EL (cell line): ENCODE measurements at places on chromosomes 3 and 15.

GRCh38 chr3:36698314-36698713, 66.0 kb downstream of the DCLK3 start:
- DNase-seq, result no peak

- DNase-seq, result no peak
Observed at GRCh38 chr3:73203101-73203500, 141.6 kb downstream of the EBLN2 start.

DNA sequence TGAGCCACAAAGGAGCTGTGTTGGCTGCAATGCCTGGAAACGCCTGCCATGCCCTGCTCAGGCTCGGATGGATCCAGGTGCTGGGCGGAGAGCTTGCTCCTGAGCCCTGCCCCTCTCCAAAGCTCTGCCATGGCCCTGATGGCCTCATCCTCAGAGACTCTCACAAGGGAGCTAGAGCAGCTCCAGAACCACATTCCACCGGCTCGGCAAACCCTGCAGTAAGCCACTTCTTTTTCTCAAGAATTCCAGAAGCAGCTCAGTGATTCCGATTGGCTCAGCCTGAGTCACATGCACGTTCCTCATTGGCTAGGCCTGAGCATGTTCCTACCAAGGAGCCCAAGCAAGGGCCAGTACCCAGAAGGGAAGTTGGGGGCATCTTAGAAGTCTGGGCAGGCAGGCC, 24.8 kb downstream of the TPRA1 start:
- DNase-seq, result no peak

GRCh38 chr3:141123677-141124410, 72.7 kb downstream of the SPSB4 start:
- no peak for DNase-seq

DNA sequence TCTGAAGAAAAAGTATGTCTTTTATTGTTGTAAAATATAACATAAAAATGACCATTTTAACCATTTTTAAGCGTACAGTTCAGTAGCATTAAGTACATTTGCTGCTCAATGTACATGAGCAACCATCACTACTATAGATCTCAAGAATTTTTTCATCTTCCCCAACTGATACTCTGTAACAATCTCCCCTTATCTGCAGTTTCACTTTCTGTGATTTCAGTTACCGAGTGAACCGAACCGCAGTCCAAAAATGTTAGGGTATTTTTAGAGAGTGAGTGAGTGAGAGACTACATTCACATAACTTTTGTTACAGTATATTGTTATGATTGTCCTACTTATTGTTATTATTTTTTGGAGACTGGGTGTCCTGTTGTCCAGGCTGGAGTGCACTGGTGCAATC, 9.0 kb upstream of the SLC25A26 start:
- DNase-seq, result no peak

DNA sequence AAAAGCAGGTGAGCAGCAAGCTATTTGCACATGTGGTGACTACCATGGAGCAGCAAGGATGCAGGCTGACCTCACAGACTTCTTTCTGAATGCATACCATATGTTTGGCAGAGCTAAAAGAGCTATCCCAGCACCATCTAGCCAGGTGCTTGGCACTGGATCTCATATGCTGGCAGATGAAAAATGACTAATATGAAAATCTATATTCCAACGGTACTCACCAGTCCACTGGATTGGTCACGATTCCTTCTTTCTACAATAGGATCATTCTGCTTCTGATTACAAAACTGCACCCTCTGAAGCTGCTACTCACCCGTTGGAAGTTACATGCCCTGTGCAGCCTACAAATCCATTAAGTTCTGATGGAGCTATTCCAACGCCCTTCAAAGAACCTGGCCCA, 714.3 kb upstream of the CFAP20DC start:
- DNase-seq, result no peak

- DNase-seq, result no peak
Observed at GRCh38 chr3:110628650-110629301, 442.8 kb upstream of the NECTIN3 start.

DNA sequence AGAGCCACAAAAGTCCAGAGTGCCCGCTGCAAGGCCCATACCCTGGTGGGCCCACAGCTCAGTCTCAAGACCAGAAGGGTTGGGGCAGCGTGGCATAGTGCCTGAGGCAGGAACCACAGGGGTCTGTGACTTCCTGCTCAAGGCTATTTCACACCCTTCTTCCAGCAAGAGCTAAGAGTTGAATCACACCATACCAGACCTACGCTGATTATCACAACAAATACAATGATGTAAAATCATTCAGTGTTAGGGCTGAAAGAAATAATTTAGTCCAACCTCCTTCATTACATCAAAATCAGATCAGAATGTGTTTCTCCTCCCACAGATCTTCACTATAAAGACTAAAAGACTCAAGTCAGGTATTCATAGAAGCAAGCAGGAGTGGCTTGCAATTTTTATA, 27.8 kb upstream of the ST8SIA2 start:
- no peak for DNase-seq

GRCh38 chr3:144687862-144688261, 716.2 kb downstream of the DIPK2A start:
- peak; percentile 1 for DNase-seq

GRCh38 chr3:56737006-56737405, 53.9 kb upstream of the TASOR start:
- DNase-seq, result no peak

GRCh38 chr3:8595252-8595651, 49.3 kb downstream of the SSUH2 start:
- DNase-seq, result no peak

DNA sequence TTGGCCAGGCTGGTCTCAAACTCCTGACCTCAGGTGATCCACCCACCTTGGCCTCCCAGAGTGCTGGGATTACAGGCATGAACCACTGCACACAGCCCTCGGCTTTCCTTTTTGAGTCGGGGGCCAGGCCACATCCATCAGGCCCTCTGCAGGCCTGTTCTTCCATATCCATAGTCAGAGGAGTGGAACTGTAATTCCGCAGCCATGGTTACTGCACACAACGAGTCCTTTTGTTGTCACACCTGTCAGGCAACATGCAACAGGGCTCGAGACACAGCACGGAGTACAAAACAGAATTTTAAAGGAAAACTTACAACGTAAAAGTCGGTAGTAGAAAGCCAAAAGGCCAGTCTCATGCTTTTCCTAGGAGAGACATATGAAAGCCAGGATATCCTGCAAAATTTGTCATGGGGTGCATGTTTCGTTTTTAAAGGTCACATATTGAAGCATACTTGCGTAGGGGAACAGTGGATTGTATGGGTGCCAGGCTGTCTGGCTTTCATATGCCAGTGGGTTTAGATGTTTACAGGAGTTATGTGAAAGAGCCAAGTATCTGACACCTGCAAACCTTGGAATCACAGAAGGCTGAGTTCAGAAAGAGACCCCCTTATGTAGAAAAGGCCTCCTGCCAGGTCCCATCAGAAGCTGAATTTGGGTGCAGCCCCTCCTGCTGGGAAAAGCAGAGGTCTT, 63.2 kb upstream of the LPP start:
- no peak for DNase-seq

DNA sequence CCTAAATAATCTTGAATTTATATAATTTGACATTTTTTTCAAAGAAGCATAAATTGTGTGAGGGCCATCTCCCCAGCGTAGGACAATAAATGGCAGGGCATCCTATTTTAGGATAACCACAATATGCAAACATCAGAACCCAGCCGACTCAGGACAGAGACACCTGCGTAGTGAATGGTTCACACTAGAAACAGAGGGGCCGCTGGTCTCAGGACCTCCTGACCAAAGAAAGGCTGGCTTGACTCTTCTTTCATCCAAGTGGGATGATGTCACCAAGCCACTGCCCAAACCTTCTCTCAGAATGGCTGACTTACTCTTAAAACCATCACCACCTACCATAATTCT, 162.1 kb downstream of the FOXP1 start:
- DNase-seq, result no peak

DNA sequence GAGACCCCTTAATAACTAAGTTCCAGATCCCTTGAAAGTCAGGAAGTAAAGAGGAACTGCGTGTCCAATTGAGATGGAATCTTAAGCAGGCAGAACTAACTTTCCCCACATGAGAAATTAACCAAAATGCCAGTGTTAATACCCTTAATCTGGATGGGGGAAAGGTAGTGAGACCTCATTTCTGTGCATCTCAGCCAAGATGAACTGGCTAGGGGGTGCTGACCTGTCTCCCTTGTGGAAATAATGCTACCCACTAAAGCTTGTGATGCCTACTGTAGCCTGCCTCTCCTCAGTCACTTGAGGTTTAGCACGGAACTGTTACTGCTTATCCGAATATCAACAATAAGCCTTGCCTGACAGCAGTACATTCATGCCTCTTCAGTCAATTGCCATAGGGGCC, 15.1 kb downstream of the BOC start:
- DNase-seq, result no peak

DNA sequence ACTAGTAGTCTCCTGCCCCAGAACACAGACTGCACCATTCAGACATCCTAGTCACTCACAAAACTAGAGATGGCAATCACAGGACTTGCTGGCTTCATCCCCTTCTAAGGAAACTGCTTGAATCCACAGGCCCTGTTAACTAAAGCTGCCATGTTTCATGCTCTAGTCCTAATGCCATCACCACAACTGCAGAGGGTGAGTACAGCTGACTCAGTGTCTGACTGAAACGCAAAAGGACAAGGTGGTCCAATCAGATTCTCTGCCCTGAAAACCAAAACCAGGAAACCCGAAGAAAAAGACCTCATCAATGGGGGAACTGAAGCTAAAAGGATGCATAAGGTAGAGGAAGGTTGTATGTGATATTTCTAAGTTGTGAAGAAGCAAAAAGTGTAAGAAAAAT, 25.2 kb upstream of the TFDP2 start:
- no peak for DNase-seq

GRCh38 chr3:11717301-11717700, 73.6 kb upstream of the VGLL4 start:
- DNase-seq, result peak; percentile 34

DNA sequence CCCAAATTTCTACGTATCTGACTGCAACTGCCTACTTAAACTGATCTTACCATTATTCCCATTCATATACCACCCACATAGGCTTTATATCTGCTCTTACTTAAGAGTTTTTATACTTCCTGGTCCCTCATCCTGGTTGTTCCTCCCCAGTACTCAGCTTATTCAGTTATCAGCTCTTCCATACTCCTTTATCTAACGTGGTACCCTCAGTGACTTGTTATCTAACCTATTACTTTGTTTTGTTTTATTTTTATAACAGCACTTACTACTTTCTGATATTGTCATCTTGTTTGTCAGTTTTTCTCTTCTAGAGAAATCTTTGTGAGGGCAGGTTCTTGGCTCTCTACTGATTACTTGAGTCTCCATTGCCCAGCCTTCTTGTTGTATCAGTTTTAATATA, 100.6 kb downstream of the ZNF609 start:
- DNase-seq, result no peak

GRCh38 chr15:30997270-30997669, 5.8 kb upstream of the MTMR10 start:
- no peak for DNase-seq

DNA sequence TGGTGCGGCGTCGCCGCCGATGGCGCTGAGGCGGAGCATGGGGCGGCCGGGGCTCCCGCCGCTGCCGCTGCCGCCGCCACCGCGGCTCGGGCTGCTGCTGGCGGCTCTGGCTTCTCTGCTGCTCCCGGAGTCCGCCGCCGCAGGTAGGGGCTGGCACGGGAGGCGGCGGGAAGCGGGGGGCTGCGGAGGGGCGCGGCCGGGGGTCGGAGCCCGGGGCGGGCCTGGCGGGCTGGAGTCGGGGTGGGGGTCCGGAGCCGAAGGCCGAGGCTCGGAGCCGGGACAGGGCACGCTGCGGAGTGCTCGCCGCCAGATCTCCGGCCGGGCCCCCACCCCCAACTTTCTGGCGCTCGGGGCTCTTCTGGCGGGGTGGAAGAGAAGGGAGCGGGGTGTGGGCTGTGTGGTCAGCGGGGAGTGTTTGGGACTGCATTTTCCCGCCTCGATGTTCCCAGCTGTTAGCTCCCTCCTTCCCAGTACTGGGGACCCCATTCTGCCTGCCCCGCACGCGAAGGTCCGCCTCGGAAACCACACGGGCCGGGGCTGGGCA, 299 bp downstream of the TYRO3 start:
- peak; percentile 9 for DNase-seq

GRCh38 chr3:149385617-149386298, 8.3 kb upstream of the TM4SF1 start:
- DNase-seq, result no peak

DNA sequence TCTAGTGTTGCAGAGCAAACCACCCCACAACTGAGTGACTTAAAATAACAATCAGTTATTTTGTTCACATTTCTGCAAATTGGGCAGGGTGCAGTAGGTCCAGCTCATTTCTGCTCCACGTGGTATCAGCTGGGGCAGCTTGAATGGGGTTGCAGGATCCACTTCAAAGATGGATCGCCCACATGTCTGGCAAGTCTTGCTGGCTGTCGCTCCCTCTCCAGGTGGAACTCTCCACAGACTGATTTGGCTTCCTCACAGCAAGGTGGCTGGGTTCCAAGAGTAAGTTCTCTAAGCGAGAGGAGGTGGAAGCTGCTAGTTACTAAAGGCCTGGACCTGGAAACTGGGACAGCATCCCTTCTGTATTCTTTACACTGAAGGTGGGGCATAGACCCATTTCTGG, 213.3 kb downstream of the SLC9A9 start:
- no peak for DNase-seq

GRCh38 chr15:37105029-37105428, 4.7 kb upstream of the MEIS2 start:
- DNase-seq, result no peak

DNA sequence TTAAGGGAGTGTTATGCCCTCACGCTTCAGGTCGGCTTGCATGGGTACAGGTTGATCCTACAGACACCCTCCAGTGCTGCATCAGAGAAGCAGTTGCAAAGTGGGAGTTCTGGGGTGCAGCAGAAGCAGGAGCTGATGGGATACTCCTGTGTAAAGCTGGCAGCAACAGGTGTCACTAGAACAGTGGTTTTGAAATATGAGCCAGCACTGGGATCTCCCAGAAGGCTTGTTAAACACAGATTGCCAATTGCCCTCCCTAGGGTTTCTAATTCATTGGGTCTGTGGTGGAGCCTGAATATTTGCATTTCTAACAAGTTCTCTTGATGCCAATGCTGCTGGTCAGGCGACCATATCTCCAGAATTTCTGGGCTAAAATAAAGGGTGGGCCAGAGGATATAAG, 350.4 kb downstream of the CLSTN2 start:
- no peak for DNase-seq

DNA sequence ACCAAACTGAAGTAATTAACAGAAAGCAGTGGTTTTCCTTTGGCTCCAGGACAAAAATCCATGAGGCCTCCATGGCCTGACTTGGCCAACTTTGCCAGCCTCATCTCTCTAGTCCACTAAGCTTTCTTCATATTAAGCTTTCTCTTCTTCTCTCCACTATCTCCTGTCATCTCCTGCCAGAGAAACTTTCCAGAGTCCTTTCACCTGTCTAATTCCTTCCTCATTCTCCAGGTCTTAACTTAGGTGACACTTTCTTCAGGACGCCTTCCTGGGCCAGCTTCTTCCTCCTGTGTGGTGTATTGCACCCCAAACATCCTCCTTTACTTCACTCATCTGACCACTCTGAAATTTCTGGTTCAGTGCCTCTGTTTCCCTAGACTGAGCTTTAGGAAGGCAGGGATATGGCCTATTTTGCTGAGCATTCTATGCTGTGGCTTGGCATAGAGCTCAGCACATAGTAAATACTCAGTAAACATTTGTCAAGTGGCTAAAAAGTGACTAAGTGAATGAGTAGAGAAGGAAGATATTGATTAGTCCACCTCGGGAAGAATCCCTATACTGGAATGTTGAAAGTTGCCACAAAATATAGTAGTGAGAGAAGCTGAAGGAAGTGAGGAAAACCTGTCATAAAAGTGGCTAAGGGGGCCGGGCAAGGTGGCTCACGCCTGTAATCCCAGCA, 34.6 kb upstream of the IGF2BP2 start:
- DNase-seq, result no peak
